ENCODE measurements at places on chromosomes 7 and 10.

DNA sequence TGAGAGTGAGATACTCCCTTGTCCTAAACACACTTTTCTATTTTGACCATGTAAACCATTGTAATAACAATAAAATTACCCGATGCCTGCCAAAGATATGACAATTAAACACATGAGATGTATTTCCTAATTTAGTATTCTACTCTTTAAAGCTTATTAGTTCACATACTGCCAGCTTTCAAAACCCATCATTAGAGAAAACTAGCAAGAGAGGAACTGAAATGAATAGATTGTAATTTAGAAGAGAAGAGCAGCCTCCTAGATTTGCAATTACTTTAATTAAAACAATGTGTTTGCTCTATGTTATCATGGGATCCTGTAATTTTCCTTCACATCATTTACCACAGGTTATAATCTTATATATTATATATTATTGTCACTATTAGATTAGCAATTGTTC lies 428.2 kb downstream of the THSD7A start:
- no peak for DNase-seq

DNA sequence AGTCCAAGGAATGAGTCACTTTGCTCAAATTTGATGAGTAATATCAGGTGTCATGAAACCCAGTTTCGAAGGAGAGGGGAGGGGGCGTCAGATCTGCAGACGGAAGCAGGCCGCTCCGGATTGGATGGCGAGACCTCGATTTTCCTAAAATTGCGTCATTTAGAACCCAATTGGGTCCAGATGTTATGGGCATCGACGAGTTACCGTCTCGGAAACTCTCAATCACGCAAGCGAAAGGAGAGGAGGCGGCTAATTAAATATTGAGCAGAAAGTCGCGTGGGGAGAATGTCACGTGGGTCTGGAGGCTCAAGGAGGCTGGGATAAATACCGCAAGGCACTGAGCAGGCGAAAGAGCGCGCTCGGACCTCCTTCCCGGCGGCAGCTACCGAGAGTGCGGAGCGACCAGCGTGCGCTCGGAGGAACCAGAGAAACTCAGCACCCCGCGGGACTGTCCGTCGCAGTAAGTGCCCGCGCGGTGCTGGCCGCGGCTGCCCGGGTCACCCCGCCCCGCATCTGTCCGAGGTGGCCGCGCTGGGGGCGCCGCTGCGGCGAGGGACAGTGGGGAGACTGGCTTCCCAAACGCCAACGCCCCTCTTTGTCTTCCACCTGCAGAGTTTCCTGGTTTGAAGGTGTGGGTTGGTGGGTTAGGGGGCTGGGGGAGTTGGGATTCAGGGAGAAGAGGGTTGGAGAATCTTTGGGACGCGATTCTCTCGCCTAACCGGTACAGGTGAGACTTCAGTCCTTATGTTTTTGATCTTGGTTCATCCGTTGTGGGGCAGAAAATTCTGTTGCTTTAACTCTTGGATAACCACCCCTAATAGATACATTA lies at the start of gene TAC1:
Gene TAC1 (plus strand): TSS at position 351 of the 829 bp plus-strand sequence. CDS start 527 bp downstream, outside the sequence.
- DNase-seq: no peak

GRCh38 chr10:93456480-93456879 lies 25.7 kb downstream of the MYOF start:
- no peak for DNase-seq

- DNase-seq: no peak
Measured at GRCh38 chr7:90773269-90773668, 177.1 kb downstream of the CDK14 start.

DNA sequence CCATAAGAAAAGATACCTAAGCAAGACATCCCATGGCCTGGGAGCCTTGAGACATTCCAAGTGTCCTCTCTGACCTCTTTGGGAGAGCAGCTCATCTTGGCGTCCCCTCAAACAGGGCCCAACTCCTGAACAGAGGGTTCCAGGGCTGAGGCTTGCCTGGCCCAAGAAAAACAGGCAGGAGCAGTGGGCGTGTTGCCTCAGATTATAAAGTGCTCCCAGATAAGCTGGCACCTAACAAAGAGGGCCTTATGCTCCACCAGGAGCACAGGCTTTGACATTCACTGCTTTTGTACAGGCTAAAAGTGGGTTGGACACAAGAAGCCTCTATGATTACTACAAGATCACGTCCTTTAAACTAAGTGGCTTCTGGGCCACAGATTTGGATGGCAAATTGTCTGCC lies 193.1 kb downstream of the FGFR2 start:
- no peak for DNase-seq

DNA sequence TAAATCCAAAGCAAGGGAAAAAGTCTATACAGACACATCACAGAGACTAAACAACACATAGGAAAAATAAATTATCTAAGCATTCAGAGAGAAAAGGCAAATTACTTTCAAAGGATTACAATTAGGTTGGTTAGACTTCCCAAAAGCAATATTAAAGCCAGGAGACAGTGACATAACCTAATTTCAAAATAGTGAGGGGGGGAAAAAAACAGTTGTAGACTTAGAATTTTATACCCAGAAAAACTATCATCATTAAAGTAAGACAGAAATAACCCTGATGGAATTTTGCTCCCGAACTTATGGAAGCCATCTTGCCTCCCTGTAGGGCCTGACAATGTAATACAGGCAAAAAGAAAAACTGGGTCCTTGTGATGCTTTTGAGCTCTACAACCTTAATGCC lies 18.4 kb downstream of the CRPPA start:
- no peak for DNase-seq

DNA sequence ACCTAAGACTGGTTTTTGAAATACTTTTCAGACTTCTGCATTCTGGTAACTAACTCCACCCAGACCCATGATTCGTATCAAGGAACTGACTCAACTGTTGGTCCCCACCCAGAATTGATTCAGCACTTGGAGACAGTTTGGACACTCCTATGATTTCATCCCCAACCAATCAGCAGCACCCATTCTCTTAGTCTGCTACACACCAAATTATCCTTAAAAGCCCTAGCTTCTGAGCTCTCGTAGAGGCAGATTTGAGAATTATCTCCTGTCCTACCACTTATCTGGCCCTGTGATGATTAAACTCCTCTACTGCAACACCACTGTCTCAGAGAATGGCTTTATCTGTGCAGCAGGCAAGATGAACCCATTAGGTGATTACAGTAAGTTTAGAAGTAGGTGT lies 7.7 kb upstream of the GSTO1 start:
- DNase-seq: no peak

- no peak for DNase-seq
Measured at GRCh38 chr7:123571684-123572083, 14.1 kb upstream of the NDUFA5 start.

- no peak for DNase-seq
Measured at GRCh38 chr7:92631850-92632487, 41.8 kb upstream of the FAM133B start.

DNA sequence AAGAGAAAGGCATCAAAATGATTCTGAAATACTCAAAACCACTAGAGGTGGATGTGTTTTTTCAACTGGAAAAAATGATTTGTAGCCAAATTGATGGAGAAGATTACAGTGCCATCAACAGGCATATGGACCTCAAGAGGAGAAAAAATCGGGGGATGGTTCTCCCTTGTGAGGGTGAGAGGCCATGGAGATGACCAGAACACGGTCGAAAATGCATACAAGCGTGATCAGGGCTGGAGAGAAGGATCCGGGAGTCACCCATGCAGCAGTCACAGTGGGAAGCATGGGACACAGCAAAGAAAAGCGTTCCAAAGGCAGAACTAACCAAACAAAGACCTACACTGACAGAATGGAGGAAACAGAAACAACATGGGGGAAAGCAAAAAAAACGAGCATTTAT lies 80.3 kb downstream of the SLC37A3 start:
- DNase-seq: no peak

DNA sequence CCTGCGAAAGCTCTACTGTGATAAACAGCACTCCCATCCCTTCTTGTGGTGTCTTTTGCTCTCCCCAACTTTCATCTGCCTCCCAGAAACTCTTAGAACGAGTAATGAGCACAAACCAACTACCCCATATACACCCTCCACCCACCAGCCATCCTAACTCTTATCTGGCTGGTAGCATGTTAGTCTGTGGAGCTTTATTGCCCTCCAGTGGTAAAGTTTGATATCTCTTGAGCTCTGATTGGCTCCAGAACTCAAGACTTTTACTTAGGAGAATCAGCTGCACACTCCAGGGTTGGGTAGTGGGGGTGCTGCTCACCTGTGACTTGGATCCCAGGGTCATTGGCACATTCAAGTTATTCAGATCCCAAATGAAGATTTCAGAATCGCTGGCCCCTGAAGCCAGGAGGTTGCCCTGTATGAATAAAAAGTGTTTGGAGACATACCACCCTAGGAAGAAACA lies 10.9 kb downstream of the SEC31B start:
- DNase-seq: no peak

DNA sequence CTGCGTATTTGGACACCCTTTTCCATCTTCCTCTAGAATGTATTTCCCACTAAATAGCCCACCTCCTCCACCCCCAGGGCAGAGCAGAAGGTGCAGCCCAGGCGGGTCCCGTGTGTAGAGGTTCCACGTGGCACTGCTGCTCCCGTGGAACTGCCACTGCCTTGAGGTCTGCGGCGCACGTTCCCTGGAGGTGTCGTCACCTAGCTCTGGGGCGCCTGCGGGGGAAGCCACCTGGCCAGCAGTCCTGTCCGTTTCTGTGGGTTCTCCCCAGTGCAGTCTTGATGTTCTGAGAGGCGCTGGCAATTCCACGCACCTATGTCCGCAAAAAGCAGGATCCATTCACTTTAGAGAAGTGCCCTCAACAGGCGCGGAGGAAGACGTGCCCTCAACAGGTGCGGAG lies 21.9 kb downstream of the BNIP3 start:
- no peak for DNase-seq

GRCh38 chr10:34707656-34708055 lies 107.4 kb downstream of the PARD3 start:
- DNase-seq: no peak

- DNase-seq: no peak
Measured at GRCh38 chr7:152395112-152395511, 40.7 kb downstream of the KMT2C start.

- DNase-seq: no peak
Measured at GRCh38 chr10:30737931-30738391, 108.4 kb upstream of the LYZL2 start.

GRCh38 chr10:103859161-103860086 lies 4.0 kb upstream of the SH3PXD2A start:
- no peak for DNase-seq

- DNase-seq: no peak
Measured at GRCh38 chr7:98641646-98642500, 24.8 kb downstream of the NPTX2 start.

- no peak for DNase-seq
Measured at GRCh38 chr7:121328508-121329190, at the start of gene WNT16. WNT16 (plus strand) TSS chr7:121329000; CDS start chr7:121329293, 293 bp downstream.

GRCh38 chr10:74841265-74841973 lies 15.0 kb downstream of the KAT6B start:
- DNase-seq: no peak

DNA sequence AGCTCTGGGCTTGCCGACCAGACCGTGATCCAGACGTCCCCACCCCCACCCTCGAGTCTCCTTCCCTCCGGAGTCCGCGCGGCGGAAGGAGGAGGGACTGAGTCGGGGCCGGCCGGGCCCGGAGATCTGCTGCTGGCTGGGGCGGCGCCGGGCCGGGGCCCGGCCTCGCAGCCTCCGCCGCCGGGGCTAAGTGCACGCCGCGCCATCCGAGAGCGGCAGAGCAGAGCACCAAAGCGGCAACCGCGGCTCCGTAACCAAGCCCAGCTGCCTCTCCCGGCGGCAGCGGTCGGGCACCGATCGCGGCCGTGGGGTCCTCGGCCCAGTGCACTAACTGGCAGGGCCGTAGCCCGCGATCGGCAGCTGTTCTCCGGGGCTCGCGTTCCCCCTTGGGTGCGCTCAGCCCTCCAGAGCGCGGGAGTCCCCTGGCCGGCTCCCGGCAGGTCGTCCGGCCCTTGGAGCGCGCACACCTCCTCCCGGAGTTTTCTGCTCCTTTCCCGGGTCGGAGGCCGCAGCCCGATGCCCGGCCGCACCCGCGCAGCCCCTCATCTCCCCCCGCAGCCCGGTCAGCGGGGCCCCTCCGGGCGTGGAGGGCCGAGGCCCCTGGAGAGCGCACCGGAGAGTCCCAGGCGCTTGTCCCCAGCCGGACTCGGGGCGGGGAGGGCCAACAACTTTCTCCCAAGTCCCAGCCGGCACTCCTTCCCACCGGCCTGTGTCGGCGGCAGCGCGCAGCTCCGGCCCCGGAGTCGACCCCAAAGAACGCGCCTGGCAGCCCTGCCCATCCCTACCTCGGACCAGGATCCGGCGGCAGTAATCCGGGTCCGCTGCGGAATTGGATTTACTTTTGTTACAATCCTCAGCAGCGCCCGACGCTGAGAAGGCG lies 799 bp downstream of the VAX1 start:
- no peak for DNase-seq

- DNase-seq: no peak
Measured at GRCh38 chr7:94632338-94633013, 23.5 kb downstream of the SGCE start.

DNA sequence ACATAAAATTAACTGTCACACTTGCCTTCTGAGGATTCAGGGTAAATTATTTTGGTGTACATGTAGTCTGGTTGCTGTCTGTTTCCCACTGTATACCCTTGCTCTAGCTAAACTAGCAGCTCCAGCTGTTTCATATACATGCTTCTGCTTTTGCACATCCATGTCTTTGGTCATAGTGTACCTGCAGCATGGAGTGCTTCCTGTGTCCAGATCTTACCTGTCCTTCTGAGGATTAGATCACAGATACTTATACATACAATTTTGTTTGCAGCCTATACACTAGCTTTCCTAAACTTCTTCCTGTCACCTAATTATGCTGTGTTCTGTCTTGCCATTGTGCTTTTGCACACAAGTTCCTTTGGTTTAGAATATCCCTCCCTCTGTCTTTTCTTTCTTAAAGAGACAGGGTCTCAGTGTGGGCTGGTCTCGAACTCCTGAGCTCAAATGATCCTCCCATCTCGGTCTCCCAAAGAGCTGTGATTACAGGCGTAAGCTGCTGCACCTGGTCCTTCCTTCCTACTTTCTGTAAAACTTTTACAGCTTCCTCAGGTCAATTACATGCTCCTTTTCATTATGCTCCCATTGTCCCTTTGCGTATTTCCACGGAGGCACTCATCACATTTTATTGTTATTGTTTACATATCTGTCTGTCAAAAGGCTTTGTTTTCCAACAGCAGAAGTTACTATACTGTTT lies 33.8 kb downstream of the TPST1 start:
- no peak for DNase-seq

DNA sequence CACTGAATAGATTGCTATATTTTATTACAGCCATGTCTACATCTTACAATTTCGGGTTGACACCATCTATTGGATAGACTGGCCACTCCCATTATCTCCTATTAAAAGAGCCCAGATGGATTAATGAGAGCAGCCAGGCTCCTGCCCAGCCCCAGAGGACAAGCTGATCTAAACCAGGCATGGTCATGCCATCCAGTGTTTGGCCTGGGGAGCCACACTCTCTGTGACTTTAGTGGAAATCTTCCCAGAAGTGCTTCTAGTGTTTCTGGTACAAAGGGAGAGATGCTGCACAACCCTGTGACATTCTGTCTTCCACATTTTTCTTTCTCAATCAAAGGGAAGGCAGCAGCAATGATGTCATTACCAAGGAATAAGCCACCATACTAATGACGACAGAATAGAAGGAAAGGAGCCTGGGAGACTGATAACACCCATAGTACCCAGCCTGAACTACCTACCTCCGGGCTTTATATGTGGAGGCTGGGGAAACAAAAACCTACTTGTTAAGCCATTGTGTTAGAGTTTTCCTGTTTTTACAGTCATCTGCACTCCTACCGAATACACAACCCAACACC lies 5.0 kb downstream of the NEBL start:
- DNase-seq: no peak

GRCh38 chr7:50368366-50368765 lies 63.9 kb downstream of the IKZF1 start:
- DNase-seq: no peak

All from cortex of kidney (tissue), 1 donor.